ENCODE measurements at places on chromosomes 6 and 20.

- no peak for DNase-seq
These were observed 120.1 kb upstream of the CDYL start for GRCh38 chr6:4656106-4656505.

DNA sequence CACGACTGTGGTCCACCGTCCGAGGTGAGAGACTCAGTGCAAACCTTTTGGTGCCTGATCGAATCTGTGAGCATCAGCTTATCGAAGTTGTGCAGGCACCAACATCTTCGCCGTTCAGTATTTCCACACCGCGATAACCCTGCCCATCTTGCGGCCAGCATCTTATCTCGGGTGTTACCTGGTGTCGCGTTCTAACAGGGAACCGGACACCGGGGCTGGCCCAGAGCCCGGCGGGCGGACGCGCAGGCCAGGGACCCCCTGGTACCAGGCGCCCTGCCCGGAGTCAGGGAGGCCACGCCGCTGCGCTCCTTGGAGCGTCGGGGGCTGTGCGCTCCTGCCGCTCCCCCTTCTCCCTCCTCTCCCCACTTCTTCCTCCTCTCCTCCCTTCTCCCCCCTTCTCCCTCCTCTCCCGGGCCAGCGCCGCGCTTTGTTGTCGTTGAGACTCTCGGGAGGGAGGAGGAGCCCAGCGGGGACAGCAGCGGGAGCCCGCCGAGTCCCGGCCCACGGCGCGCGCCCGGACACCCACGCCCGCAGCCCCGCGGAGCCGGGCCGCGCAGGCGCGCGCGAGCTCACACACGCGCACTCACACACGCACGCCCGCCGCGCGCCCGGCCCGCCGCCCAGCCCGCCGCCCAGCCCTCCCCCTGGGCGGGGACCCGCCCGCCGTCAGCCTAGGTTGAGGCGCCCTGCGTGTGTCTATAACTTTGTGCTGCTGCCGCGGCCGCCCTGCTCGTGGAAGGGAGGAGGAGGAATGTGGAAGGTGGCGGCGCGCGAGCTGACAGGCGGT, 1.4 kb upstream of the FOXO3 start:
- peak; percentile 69 for DNase-seq

- no peak for DNase-seq
These were observed 64.1 kb upstream of the RPS6KA2 start for GRCh38 chr6:166691199-166691598.

DNA sequence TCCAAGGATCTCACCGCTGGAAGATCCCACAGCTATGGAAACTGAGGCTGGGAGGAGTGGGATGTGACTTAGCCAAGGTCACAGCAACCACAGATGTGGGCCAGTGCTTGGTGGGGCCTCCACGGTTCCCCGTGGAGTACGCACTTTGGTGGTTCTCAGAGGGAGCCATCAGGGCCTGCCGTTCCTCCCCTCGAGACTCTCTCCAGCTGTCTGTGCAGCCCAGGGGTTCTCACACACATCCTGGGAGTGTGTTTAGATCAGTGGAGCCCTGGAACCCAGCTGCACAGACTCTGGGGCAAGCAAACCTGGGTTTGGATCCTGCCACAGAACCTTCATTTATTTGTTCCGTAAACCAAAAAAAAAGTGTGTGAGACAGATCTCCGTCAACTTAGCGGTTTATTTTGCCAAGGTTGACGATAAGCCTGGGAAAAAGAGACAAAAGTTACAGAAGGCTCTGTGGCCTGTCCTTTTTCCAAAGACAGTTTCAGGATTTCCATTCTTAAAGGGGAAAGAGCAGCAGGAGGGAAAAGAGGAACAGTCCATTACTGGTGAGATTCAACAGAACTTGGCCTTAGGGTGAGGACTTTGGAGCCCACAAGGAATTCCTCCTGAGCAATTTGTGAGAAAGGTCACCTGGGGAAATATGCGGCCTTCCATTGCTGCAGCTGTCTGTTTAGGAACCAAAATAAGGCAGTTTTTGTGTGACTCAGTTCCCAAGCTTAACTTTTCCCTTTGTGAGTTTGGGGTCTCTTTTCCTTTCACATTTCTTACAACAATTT, 13.6 kb upstream of the MYMX start:
- DNase-seq: no peak

- no peak for DNase-seq
These were observed 185.8 kb downstream of the QKI start for GRCh38 chr6:163600331-163600730.

- DNase-seq: no peak
These were observed 119.9 kb upstream of the MAFB start for GRCh38 chr20:40808936-40809335.

DNA sequence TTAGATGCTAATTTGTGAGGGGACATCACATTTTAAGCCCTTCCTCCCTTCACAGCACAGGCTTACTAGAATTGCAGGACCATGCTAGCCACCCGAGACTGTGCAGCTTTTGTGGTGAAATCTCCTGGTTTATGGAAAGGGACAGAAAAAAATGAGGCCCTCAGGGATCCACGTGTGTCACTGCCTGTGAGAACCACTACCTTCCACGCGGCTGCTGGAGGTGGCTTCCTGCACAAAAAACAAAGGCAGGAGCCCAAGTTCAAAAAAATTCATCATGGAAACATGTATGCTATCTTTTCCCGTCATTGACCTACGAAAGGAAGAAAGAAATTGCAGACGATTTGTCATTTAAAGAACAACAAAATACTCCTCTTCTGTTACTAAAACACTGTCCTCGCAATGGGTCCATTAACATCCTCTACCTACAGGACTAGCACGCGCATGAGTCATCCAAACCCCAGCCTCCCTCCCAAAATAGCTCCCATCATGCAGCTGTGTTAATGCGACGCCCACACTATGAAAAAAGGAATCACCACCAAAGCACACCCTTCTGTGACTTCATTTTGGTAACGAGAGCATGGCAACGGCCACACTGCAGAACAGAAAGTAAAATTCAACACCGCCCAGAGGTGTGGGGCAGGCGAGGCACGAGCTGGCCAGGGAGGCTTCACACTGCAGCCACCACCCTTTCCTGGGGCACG, 45.7 kb downstream of the RAMACL start:
- DNase-seq: peak; percentile 28

GRCh38 chr6:112037783-112038216, 16.1 kb upstream of the CCN6 start:
- DNase-seq: no peak

DNA sequence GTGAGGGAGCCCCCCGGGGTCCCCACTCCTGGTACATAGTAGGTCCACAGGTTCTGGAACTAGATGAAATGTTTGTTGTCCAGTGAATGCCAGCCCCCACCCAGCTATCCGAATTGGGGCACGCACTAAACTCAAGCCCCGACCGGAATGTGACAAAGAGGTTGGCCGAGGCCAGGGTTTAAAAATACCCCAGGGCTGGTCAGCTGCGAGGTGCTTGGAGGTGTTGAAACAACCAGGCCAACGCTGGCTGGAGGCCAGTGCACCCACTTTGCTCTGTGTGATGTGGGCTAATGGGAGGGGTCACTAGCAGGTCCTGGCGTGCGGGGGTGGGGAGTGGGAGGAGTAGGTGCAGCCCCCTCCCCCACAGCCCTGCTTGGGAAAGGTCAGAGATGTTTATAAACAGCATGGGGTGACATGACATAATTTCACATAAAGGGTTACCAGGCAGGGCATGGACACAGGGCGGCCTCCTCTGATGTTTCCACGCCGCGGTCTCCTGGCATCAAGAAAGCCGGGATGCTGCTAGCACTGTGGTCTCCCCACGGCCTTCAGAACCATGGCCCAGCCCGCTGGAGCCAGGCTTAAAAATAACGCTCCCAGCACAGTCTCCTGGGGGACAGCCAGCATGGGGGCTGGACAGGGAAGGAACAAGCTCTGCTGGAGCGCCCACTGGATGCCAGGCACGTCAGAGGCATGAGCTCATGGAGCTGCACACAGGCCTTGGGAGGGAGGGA, 111.2 kb upstream of the PTPN1 start:
- DNase-seq: no peak

DNA sequence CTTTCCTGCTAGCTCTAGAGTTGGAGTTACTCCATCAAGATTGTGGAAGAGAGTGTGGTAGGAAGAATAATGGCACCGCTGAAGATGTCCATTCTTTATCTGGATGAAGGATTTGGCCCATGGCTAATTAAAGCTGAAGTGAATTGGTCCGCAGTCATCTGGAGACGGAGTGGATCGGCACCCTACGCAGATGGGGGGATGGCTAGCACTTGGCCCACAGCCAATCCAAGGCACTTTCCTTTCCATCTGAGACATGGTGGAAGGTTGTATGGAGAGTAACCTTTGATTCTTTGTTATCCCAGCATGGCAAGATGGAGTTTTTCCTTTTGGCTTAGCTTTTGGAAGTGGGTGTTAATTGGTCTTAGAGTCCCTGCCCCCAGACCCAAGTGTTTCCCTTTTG, 88.3 kb downstream of the JPH2 start:
- DNase-seq: no peak

DNA sequence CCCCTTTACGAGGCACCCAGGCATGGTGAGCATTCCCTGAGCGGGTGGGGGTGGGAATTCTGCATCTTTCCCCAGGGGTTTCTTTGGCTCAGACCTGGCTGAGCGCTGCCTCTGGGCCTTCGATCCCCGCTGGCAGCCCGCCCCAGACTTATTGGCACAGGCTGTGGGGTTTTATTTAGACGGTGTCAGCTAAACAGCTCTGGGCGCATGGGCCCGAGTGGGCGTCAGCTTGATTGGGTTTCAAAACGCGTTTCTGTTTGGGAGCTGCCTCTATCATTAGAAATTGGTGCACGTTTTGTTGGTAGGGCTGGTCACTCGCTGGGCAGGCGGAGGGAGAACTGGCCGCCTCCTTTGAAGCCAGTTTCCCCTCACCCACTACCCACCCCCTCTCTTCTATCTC, 21.0 kb downstream of the PMEPA1 start:
- no peak for DNase-seq

GRCh38 chr6:144156991-144157390, 6.7 kb downstream of the STX11 start:
- DNase-seq: no peak

DNA sequence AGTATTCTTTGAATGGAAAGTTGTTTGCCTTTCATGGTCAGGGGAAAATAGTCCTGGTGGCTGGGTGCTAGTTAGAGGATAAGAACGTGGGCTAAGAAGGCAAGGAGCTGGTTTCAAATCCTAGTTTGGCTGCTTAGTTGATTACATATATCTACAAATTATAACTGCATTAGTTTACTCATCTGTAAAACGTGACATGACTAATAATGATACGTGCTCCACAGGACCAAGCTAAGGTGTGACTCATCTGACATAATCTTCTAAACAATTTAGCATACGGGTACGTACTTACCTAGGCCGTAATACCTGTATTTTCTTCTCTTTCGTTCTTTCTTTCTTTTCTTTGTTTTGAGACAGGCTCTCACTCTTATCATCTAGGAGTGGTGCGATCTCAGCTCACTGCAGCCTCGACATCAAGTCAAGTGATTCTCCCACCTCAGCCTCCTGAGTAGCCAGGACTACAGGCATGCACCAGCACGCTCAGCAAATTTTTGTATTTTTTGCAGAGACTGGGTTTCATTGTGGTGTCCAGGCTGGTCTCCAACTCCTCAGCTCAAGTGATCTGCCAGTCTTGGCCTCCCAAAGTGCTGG, 1274.2 kb upstream of the GJE1 start:
- no peak for DNase-seq

DNA sequence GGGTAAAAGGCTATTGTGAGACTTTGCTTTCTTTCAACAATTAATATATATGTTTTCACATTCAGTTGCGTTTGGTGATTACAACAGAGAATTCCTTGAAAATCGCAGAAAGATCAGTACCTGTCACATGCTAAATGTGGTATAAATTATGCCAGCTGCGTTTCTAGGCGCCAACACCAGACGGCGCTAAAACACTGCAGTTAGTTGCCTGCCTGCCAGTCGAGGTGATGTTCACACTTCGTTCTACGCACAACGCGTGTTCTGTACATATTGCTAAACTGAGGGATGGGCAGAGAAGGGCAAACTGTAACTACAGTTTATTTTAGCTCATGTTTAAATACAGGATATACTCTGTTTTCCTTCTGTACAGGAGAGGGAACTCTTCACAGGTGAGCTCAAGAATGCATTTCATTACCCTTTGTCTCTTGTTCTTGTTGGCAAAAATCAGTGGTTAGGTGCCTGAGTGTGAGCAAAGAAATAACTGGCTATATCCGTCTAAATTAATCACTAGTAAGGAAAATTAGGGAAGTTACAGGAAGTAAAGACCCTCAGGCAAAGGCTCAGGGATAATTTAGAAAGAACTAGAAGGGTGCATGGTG, 100.1 kb upstream of the RGS17 start:
- DNase-seq: no peak

GRCh38 chr6:31094389-31094881, 17.9 kb downstream of the C6orf15 start:
- DNase-seq: no peak

GRCh38 chr6:52399511-52400312, 20.4 kb upstream of the EFHC1 start:
- DNase-seq: no peak

DNA sequence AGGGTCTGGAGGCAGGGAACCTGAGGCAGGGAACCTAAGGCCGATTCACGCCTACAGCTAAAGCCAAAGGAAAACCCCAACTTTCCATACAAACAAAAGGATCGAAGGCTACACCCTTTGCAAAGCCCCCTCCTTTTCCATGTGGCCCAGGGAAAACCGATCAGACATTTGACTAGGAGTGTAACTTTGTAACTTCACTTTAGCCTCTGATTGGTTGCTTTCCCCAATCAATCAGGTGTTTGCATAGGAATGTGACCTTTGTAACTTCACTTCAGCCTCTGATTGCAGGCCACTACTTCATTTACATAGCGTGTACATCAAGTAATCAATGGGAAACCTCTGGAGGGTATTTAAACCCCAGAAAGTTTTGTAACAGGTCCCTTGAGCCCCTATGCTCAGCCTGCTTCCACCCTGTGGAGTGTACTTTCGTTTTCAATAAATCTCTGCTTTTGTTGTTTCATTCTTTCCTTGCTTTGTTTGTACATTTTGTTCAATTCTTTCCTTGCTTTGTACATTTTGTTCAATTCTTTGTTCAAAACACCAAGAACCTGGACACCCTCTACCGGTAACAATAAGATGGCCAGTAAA, 43.3 kb downstream of the CHD6 start:
- DNase-seq: no peak

DNA sequence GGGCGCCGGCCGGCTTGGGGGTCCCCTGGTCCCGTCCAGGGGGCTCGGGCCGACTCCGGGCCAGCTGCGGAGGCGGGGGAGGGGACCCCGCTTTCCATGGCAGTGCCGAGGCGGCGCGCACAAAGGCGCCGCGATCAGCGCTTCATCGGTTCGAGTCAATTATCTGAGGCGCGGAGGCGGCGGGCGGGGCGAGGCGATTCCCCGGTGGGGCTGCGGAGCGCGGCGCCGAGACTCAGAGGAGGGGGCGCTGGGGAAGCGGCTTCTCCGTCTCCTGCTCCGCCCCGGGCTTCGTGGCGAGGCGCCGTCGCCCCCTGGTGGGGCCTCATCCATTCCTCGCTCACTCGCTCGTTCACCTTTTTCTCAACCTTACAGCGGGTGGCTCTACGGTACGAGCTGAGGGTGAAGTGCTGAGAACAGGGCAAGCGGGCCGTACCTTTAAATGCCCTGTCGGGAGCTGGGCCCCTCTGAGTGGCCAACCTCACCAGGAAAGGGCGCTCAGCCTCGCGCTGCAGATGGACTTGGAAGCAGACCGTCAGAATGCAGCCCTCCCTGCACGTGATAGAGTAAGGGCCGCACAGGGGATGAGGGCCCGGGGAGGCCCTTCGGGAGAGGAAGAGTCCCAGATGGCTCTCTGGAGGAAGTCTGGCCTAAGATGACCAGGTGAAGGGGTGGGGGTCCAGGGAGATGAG, 39.9 kb downstream of the SLC52A3 start:
- peak; percentile 32 for DNase-seq

All from stimulated activated CD4-positive, alpha-beta T cell treated with anti-CD3 and anti-CD28 coated beads, Interleukin-1b, Interleukin-23, amount 100 ng/mL, for 24 hours (primary cell).